ENCODE measurements at places on chromosomes 6 and 20. TPM values are rescaled to one million over a fixed set of nuclear protein-coding genes. Genes with fewer than 3 reads are reported as not detected.

The EPB41L2 gene
- total RNA-seq: 6.2 TPM

The CLVS2 gene
- total RNA-seq: under 0.01 TPM

The FBXL4 gene
- 4.9 TPM for total RNA-seq

The MOG gene
- total RNA-seq: not detected

The EFCAB8 gene
- not detected for total RNA-seq

The SLC12A5 gene
- total RNA-seq: not detected

The SEL1L2 gene
- not detected for total RNA-seq

DNA sequence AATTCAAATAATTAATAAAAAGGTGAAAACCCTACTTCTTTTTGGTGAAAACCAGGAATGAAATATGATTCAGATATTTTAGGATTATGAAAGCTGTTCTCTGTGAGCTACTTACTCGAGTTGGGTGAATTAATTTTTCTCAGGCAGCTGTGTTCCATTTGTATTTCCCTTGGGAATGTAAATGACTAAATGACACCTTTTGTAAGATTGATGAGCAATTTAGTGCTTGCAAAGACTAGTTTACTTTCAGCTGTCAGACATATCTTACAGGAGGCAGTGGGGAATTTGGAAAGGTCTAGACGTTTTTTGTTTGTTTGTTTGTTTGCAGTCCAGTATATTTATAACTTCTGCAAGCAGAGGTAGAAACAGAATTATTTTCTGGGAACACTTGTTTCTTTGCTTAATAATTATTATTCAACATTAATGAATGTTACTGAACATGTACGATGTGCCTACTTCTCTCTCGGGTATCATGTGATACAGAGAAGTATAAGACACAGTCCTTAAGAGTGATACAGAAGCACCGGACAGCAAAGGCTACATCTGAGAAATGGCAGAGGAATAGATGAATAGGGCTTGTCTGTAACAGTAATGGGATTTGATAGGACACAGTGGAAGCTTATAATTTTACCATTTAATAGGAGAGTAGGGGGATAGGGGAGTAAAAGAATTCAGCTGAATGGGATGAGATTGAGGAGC is 91.3 kb downstream of the AKAP7 start:
- DNase-seq: no peak

DNA sequence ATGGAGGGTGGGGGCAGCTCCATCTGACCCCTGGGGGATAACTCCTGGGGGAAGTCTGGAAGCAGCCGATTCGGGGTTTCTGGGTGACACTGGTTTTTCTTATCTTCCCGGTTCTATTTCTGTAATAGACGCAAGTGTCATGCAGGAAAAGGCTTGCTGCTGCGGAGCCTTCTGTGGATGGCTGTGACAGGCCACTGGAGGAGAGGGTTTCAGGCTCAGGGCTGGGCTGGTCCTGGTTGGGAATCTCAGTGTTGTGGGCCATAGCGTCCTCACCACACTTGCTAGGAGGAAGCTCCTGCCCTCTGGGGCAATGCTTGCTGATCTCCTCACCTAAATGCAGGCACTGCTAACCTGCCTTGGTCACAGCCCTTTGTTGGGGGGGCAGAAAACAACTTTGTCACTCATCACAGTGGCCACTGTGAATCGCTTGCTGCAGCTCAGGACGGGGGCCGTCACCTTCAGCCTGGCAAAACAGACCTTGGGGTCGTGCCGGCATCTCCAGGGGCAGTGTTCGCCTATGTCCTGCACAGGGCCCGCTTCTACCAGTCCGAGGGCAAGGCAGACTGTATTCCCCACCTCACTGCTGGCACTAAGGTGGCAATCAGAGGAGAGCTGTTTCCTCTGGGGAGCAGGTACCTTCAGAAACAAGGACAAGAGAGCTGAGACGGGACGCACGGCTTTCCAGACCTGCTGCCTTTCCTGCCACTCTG is 4.4 kb upstream of the TUBB1 start:
- no peak for DNase-seq

- DNase-seq: no peak
Measured at GRCh38 chr20:13418263-13419229, 197.5 kb downstream of the ISM1 start.
